Right lobe of liver (tissue), 6 donors: ENCODE measurements at places on chromosomes 2 and 18. TPM values are rescaled to one million over a fixed set of nuclear protein-coding genes. Genes with fewer than 3 reads are reported as not detected.

Gene HRH4
- total RNA-seq, result 0.07 TPM

Gene BCL11A
- total RNA-seq, result 0.44 TPM

Gene WDR35
- total RNA-seq, result 2.8 TPM

DNA sequence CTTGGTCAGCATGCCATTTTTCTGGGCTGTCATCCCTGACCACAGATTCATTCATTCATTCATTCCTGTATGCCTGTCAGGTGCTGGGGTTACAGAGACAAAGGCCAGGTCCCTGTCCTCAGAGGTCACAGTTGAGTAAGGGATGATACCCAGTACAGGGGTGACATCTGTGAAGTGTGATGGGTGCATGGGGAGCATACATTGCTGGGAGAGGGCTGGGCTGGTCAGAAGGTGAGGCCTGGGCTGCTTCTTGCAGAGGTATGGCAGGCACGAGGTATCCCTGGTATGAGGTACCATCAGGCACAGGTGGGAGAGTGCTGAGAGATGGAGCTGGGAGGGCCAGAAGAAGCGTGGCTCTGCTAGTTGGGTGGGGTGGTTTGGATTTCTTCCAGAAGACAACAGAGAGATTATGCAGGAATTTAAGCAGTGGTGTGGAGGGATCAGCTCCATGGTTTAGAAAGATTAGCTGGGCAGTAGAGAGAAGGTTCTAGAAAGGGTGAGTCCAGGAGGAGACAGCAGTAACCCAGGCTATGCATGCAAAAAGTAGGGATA lies 181.9 kb upstream of the HAAO start:
- DNase-seq, result no peak

- DNase-seq, result no peak
These were observed 552.8 kb upstream of the NRP2 start for GRCh38 chr2:205129531-205129930.

Gene CENPA
- 0.18 TPM for total RNA-seq

DNA sequence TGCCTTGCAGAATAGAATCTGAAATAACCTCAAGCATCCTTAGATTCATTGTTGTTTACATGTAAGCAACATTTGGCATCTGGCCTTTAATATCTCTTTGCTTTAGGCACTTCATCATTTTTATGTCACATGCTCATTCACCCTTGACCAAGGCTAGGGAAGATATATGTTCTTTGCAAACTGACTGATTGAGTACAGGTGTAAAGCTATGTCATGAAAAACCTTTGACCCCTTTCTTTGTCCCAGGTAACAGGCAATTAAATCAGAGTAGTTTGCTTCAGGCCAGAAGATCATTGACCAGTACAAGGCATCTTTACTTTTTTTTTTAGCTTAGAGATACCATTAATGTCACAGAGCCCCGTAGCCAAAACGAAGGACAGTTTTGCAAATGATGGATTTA lies 520.6 kb downstream of the STK39 start:
- DNase-seq, result no peak

DNA sequence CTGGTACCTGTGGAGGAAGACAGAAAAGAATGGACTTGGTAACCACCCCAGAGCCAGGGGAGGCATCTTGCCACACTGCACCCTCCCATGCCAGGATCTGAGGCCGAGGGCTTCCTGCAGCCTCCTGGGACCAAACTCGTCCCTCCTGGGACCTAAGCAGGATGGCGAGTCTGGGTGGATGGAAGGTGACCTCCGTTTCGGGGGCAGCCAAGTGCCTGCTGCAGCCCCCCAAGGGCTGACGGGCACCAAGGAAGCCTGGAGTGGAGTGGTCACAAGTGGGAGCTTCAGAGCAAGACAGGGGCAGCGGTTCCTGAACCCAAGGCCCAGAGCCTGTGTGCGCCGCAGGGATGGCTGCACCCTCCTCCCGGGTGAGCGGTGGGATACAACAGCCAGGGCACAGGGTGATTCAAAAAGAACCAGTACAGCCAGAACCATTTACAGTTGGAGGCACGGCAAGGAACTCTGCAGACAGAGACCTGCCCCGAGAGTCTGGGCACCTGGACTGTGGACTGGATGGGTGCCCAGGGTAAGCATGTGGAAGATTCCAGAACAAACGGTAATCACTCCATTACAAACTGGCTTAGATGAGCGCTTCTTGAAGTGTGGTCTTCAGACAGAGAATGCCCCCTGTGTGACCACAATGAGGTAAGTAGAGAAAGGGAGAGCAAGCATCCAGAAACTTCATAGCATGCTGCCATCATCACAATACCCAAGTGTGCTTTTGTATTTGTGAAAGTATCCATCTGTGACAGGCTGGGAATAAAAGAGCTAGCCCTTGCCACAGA lies 12.1 kb downstream of the HS1BP3 start:
- no peak for DNase-seq

Gene CCDC121
- 1.7 TPM for total RNA-seq

GRCh38 chr2:42804338-42804737 lies 12.0 kb upstream of the HAAO start:
- no peak for DNase-seq

- DNase-seq, result no peak
These were observed 96.6 kb upstream of the SLC8A1 start for GRCh38 chr2:40548521-40548920.

GRCh38 chr2:216737676-216738075 lies 42.3 kb upstream of the IGFBP5 start:
- DNase-seq, result no peak

Gene LRP1B
- total RNA-seq, result 0.06 TPM

DNA sequence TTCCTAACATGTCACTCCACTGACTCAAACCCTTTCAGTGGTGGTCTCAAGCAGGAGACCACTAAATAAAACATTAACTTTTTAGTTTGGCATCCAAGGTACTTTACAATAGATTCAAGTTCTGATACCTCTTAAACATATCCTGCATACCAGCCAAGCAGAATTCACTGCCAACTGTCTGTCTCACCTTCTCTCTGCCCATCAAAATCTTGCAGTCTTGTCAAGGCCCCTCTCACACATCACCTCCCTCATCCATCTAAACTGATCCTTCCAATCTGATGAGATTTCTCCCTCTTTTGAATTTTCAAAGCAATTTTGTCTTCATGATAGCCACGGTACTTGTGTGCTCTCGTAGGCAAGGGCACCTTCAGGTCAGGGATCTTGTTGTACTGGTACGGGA lies 43.7 kb downstream of the SATB2 start:
- DNase-seq, result no peak

- DNase-seq, result no peak
These were observed 730.6 kb upstream of the FANCL start for GRCh38 chr2:58971511-58972360.

DNA sequence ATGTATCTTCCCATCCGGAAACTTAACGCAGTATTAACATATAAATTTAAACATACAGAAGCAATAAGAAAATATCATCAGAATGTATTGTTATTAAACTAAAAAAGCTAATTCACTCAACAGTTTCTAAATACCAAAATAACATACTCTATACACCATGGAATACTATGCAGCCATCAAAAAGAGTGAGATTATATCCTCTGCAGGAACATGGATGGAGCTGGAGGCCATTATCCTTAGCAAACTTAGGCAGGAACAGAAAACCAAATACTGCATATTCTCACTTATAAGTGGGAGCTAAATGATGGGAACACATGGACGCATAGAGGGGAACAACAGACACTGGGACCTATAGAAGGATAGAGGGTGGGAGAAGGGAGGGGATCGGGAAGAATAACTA lies 127.1 kb downstream of the CD226 start:
- no peak for DNase-seq

- DNase-seq, result no peak
These were observed 45.2 kb downstream of the ADNP2 start for GRCh38 chr18:80154293-80154692.

- peak; percentile 25 for DNase-seq
These were observed 258.0 kb downstream of the HDAC4 start for GRCh38 chr2:239142806-239143205.

GRCh38 chr2:17950006-17950405 lies 71.5 kb downstream of the KCNS3 start:
- no peak for DNase-seq

DNA sequence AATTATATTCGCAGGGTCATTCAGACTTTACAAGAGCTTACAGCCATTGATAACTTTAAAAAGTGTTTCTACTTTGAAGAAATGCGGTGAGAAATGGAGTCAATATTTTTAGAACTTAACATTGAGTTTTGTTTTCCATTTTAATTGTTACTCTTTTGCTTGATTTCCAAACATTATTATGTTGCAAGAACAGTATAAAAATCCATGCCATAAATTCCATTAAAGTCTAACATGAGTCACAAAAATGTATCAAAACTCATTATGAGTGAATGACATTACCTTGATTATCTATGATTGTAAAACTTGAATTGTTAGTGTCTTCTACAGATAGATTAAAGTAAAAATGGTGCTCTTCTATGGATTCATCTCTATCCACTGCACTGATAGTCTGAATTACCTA lies 92.6 kb downstream of the CDH19 start:
- DNase-seq, result no peak

Gene GIGYF2
- total RNA-seq, result 25.8 TPM

Gene CSRNP3
- total RNA-seq, result 0.82 TPM
